ENCODE measurements at places on chromosomes 16 and 17. TPM values are rescaled to one million over a fixed set of nuclear protein-coding genes. Genes with fewer than 3 reads are reported as not detected.

DNA sequence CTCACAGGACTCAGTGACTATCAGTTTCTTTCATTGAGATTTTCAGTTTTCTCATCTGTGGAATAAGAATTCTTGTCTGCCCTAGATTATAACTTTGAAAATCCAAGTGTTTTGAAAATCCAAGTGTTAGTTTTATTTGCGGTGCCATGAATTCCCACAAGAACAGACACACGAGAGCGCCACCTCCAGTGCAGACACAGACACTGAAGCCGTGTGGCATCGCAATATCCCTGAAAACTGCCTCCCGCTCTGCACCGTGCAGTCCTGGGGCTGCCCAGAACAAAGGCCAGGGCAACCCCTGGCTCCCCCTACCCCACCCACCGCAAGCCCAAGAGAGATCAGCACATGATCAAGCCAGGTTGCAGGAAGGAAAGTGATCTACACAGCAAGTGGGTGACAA lies 229.5 kb upstream of the ASIC2 start:
- no peak for DNase-seq

PRKCB gene
- total RNA-seq = not detected

TMED6 gene
- not detected for total RNA-seq

DNA sequence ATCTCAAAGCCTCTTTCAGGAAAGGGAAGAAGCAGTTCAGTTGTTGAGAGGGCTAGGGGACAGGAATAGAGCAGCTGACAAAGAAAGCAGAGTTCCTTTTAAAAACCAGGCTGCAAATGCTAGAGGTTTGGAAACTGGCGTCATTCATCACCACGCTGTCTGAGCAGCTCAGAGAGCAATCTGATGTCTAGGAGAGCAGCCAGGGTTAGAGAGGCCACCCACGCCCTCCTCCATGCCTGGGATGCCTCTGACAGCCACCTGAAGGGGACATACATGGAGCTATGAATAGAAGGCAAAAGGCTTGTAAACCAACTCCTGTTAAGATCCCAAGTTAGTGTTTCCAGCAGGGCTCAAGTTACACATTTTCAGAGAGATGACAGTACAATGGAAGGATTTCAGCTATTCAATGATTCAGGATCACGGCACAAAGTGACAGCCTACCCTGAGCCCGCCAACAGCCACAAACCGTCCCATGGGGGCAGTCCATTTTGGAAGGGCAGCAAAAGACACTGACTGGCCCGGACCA lies 12.4 kb downstream of the RAB5C start:
- no peak for DNase-seq

DRC3 gene
- 1.1 TPM for total RNA-seq

- DNase-seq = peak; percentile 61
Observed at GRCh38 chr17:7632492-7632894, 2.6 kb downstream of the SHBG start.

CDH8 gene
- total RNA-seq = not detected

DNA sequence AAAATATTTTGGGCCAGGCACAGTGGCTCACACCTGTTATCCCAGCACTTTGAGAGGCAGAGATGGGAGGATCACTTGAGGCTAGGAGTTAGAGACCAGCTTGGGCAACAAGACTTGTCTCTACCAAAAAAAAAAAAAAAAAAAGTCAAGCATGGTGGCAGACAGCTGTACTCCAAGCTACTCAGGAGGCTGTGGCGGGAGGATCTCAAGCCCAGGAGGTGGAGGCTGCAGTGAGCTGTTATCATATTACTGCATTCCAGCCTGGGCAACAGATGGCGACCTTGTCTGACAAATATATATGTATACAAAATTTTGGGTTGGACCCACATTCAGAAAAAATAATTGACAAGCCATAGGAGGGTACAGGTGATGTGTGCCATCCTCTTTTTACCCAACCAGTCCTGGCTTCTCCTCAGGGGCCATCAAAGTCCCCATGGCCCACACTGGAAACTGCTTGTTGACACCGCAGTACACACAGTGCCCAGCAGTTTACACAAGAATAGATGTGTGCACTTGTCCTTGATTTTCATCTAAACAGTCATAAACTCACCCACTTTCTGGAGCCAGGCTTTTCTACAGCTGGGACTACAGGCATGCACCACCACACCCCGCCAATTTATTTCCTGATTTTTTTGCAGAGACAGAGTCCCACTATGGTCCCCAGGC lies 1.7 kb downstream of the CES2 start:
- no peak for DNase-seq

Measured in lung microvascular endothelial cell (primary cell).